EH (cell line): ENCODE measurements at places on chromosomes 16 and 17.
A peak's percentile ranks its signal among the peaks of the same experiment; 100 is the strongest.

DNA sequence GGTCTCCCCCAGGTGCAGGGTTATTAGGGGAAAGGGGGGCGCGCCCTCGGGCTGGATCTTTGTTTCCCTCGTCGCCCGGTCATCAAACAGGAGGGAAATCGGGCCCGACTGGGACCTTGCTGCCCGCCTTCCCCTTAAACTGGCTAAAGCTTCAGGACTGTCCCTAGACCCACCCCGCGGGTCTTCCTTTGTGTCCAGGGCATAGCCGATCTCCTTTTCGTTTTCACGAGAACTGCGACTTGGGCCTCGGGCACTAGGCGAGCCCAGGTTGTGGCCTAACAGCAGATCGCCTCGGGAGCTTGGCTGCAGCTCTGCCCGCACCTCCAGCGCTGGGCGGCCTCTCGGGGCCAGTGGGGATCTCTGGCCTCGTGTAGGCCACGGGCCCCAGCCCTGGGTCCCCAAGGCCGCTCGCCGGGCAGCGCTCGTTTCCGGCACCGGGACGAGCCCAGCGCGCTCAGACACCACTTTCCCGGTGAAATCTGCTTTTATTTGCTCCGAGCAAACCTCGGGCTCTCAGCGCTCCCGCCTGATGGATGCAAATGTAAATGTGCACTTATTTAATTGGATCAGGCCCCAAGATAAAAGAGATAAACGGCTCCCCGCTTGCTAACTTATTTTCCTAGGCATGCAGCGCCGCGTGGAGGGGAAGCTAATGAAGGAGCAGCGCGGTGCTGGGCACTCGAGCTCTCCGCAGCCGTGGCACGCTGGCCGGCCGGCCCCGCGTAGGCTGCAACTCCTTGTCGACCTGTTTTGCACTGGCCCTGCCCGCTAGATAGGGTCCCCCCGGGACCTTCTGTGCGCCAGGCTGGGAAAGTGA, 7.8 kb downstream of the IRX5 start:
- DNase-seq, result no peak

- DNase-seq, result no peak
These were observed 88.4 kb downstream of the USP32 start for GRCh38 chr17:60303406-60304099.

GRCh38 chr16:13453938-13454553, 465.9 kb upstream of the ERCC4 start:
- DNase-seq, result peak; percentile 16

DNA sequence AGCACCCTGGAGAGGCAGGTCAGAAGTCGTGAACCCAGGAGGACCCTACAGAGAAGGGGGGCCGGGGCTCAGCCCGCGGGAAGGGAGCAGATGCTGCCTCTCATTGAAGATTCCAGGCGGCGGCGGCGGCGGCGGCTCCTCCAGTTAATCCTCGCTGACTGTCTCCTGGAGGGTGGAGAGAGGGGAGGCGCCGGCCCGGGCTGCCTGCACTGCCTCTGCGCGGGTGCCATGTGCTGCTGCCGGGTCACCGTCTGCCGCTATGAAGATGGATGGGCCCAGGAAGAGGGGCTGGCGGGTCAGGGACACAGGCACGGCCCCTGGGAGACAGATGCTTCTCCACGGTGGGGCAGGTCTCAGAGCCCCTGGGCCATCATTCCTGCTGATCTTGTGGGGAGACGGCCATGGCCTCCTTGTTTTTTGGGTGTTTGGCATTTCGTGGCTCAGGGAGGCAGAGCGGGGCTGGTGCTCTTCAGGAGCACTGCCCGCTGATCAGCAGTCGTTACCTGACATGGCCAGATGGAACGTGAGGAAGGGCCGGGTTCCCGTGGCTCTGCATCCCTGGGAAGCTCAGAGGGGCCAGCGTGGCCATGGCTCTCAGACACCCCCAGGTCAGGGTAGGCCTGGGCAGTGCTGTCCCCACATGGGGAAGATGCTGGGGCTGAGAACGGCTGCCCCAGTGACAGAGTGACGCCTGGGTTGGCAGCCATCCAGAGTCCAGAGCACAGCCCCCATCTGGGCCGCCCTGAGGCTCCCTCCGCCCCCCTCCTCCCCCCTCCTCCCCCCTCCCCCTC, 36.1 kb downstream of the GINS2 start:
- peak; percentile 72 for DNase-seq

GRCh38 chr17:63696381-63696961, 3.5 kb downstream of the LIMD2 start:
- DNase-seq, result peak; percentile 49

GRCh38 chr17:15180121-15180561, 85.0 kb downstream of the PMP22 start:
- DNase-seq, result no peak

GRCh38 chr16:69397821-69398521, 12.2 kb upstream of the TERF2 start:
- peak; percentile 82 for DNase-seq

DNA sequence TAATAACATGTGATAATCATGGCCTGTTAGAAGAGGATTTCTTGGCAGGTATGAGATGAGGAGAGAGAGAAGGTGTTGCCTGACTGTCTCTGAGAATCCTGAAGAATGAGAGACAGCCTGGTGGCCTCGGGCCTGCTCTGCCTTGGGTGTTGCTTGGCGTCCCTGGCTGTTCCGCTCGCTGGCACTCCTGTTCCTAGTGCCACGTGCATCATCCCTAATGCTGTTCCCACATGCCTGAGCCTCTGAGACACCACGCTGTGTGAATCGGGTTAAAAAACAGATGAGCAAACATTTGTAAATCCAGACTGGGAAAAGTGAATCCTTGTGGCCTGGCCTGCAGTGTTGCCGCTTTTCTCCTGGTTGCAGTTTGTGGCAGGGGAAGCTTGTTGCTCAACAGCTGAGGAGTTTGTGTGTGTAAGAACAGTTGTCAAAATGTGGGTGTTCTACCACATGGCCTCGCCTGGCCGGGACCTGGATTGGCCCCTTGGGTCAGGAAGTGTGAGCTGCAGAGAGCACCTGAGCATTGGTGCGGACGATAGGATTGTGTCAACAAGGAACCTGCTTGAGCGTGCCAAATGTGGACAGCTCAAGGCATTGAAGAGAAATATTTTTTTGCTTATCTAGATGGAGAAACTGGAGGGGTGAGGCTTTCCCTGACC, 22.0 kb downstream of the UBN1 start:
- DNase-seq, result no peak

DNA sequence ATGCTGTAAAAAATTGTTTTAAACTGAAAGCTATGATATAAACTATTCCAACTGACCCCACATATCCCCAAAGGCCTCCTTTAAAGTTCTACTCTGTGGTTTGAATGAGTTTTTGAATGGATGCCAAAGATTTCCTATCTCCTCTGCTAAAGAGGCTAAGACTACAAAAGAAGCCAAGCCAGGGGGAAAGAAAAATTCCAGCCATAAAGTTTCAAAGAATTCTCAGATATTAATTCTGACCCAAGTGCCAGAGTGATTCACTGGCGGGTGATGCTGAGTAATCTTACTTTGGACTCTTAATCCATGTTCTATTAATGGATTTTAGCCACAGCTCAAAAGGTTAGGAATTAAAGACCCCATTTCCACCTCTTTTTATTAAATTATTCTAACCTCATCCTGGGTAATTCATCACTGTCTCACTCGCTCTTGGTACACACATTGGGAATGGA, 60.7 kb downstream of the HS3ST3A1 start:
- DNase-seq, result peak; percentile 98

GRCh38 chr17:14165616-14166015, 71.0 kb downstream of the CDRT15 start:
- no peak for DNase-seq

GRCh38 chr16:4319454-4320421, 3.9 kb downstream of the GLIS2 start:
- peak; percentile 41 for DNase-seq

- DNase-seq, result peak; percentile 51
These were observed 1.2 kb upstream of the CBX4 start for GRCh38 chr17:79840269-79840988.

GRCh38 chr16:56344518-56345405, 80.6 kb downstream of the AMFR start:
- DNase-seq, result no peak

GRCh38 chr17:29050176-29050575, 7.2 kb downstream of the PIPOX start:
- no peak for DNase-seq

DNA sequence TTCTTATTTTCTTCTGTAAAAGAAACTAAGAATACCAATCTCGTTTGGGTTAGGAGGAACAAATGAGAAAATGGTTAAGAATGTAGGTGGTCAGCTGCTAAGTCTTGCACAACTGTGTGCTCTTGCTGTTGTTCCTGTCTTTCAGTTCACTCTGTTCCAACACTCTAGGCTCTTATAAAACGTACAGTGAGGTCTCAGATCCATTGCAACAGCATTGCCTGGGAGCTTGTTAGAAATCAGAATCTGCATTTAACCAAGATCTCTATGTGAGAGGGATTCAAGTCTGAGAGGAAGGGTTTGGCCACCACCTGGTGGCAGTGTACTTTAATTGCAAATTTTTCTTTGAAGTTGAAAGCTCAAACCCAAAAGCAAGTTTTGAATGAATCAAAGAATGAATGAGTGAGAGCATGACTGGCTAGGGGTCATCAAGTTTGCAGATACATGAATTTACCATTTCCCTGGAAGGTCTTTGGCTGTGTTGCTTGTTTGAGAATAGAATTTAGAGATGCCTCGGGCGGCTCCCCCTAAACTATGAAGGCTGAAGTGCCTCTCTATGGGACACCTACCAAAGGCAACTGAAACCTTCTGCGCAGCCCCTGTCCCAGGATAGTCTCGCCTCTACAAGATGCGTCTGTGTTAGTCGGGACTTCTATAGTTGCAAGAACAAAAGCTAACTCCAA, 2.5 kb downstream of the ALOX15B start:
- DNase-seq, result peak; percentile 74

- no peak for DNase-seq
These were observed 11.6 kb downstream of the GLIS2 start for GRCh38 chr16:4327386-4328045.

DNA sequence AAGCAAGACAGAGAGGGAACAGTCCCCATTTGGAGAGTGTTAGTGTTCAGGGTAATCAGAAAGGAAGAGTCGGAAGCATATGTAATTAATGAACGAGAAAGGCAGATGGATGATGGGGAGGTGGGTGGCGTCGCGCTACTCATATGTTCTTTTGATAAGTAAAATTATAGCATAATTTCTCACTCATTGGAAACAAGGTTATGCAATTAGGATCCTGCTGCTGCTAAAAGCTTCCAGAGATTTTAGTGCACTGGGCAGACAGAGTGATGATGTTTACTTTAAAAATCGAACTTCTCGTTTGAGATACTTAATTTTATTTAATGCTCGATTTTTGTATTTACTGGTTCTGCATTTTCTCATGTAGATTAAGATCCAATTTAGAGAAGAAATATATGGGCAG, 96.2 kb downstream of the PRKCA start:
- DNase-seq, result no peak

GRCh38 chr17:61813211-61813610, 50.1 kb downstream of the BRIP1 start:
- DNase-seq, result peak; percentile 54

GRCh38 chr17:1904273-1905182, 74.7 kb downstream of the RPA1 start:
- no peak for DNase-seq

- no peak for DNase-seq
These were observed 220.1 kb upstream of the MPHOSPH6 start for GRCh38 chr16:82389956-82390650.

- peak; percentile 30 for DNase-seq
These were observed 98.5 kb downstream of the TNFRSF13B start for GRCh38 chr17:16873174-16874035.

GRCh38 chr17:40702271-40702670, 1.3 kb downstream of the KRT24 start:
- DNase-seq, result no peak

DNA sequence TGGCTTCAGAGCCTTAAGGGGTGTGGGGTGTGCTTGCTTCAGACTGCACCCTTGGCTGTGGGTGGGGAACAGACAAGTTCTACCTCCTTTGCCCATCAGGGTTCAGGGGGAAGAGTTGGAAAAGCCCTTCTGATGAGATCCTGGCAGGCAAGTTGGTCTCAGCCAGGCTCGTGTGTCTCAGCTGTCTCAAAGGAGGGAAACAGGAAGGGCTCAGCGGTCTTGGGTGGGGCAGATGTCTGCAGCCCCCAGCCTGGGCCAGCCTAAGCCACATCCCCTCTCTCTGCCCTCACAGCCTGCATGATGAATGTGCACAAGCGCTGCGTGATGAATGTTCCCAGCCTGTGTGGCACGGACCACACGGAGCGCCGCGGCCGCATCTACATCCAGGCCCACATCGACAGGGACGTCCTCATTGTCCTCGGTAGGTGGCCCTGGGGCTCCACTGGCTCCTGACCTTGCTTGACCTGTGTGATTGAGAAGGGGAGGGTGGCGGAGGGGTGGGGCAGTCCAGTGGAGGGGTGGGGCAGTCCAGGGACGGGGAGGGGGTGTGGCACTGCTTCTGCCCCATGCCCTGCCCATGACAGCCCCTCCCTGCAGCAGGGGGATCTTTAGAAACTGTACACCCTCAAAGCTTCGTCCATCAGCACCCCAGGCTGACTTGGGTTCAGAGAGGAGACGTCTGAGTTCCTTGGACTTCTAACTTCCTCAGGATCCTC, 199.5 kb downstream of the PRKCB start:
- no peak for DNase-seq

DNA sequence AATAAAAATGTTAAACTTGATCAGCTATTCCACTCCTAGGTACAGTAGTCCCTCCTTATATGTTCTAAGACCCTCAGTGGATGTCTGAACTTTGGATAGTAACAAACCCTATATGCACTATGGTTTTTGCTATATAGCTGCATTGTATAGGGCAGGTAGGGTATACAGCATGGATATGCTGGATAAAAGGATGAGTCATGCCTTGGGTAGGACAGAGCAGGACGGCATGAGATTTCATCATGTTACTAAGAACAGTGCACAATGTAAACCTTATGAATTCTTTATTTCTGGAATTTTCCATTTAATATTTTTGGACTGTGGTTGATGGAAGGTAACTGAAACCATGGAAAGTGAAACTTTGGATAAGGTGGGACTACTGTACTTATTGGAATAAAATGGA, 235.1 kb downstream of the CEP112 start:
- DNase-seq, result no peak

GRCh38 chr16:3546986-3547682, 30.1 kb downstream of the NLRC3 start:
- DNase-seq, result no peak

DNA sequence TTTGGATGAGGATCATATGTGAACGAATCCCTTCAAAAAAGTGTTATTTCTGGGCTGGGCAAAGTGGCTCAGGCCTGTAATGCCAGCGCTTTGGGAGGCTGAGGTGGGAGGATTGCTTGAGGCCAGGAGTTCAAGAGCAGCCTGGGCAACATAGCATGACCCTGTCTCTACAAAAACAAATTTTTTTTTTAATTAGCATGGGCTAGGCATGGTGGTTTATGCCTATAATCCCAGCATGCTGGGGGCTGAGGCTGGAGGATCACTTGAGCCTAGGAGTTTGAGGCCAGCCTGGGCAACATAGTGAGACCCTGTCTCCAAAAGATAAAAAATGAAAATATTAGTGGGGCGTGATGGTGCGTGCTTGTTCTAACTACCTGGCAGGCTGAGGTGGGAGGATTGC, 4.6 kb downstream of the TAOK1 start:
- no peak for DNase-seq
